Cortex of kidney (tissue), 1 donor: ENCODE measurements at places on chromosomes 6 and 20.

GRCh38 chr20:63225082-63225454 is 9.1 kb upstream of the YTHDF1 start:
- no peak for DNase-seq

GRCh38 chr6:121302882-121303281 is 31.4 kb downstream of the TBC1D32 start:
- no peak for DNase-seq

DNA sequence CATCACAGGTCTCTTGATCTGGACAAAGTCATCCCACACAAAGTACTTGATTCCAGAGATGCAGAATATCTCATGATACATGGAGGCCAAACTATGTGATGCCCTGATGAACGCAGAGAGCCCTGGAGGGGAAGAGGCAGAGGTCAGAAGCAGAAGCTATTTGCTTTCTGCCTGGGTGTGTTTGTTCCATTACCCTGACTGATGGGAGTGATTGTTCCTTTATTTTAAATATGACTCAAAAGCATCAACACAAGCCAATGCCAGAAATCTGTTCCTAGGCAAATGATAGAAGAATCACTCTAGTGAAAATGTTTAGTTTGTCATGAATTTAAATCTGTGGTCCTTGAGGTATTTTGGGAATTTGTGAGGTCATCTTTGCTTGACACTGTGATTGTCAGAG is 54.7 kb upstream of the GGTLC1 start:
- DNase-seq: no peak

DNA sequence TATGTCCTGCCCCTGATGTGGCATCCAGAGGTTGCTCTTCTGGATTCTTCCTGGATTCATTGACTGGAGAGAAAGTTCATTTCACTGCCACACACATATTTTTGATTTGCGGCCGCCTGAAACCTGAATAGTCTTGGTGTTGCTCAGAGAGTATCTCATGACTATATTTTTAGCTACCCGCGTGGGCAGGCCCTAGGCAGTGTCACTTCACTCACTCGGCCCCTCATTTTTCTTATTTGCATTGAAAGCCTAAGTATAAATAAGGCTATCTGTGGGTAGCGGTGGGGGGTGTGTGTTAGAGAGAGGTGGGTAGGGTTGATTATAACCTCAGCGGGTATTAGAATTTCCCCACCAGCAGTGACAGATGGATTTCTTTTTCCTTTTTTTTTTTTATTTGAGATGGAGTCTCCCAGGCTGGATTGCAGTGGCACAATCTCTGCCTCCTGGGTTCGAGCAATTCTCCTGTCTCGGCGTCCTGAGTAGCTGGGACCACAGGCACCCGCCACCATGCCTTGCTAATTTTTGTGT is 113.5 kb downstream of the JARID2 start:
- DNase-seq: no peak

- DNase-seq: no peak
These were observed 74.8 kb upstream of the SIRPA start for GRCh38 chr20:1820138-1821079.

DNA sequence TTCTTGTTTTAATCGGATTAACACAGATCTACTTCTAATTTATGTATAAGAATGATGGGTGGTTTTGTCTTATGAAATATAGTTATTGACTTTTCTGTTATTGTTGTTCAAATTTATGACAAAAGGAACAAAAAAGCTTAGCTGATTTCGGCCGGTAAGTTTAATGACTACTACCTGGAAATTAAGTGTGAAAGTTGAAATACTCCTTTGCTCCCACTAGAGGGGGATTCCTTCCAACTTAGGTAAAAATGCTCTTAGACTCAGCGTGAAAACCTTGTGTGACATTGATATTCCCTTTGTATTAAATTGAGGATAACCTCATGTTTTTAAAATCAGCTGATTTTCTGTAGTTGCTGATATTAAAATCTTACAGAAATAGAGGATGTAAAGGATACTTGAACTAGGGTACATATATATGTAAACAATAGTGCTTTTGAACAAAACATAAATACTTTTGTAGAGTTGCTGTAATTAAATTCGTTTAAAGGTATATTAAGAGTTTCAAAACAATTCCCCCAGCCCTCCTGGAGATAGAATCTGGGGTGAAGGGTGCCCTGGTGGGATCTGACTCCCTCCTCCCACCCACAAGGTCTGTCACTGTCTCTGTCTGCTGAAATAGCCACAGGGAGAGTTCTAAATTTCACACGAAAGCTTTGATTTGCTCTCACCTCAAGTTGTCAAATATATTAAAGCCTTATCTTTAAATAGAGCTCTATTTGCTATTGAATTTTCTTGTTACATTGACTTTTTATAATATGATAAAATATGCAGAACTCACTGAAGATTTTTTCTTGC is 257.5 kb downstream of the ARID1B start:
- no peak for DNase-seq

DNA sequence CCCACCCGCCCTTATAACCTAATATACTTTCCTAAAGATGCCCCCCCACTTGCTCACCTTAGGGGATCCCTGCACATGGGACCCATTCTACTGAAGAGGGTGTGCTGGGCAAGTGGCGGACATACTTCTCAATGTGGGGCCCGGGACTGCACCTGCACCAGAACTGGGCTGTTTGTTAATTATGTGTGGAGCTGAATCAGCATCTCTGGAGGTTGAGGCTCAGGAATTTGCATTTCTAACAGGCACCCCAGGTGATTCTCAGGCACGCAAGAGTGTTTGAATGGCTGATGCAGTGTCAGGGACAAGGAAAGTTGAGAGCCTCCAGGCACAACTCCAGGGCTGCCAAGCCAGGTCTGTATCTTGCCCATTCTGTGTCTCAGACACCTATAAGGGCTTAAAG is 8.9 kb upstream of the PTPRT start:
- no peak for DNase-seq

- DNase-seq: no peak
These were observed 4.0 kb downstream of the VARS1 start for GRCh38 chr6:31791324-31792089.

- DNase-seq: no peak
These were observed 10.7 kb downstream of the DLL1 start for GRCh38 chr6:170279977-170280688.

- no peak for DNase-seq
These were observed 370.5 kb upstream of the MMS22L start for GRCh38 chr6:97653517-97653916.

DNA sequence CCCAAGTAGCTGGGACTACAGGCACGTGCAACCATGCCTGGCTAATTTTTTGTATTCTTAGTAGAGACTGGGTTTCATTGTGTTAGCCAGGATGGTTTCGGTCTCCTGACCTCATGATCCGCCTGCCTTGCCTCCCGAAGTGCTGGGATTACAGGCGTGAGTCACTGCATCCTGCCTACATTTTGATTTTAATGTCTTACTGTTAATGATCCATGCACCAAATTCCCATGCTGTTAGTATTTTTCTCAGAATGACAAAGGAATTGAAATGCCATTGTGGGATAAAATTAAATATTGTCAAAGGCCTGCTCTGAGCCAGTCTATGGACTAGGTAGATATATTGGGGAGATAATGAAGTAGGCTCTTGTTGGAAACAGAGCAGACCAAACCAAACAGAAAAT is 28.2 kb downstream of the CBFA2T2 start:
- DNase-seq: no peak

DNA sequence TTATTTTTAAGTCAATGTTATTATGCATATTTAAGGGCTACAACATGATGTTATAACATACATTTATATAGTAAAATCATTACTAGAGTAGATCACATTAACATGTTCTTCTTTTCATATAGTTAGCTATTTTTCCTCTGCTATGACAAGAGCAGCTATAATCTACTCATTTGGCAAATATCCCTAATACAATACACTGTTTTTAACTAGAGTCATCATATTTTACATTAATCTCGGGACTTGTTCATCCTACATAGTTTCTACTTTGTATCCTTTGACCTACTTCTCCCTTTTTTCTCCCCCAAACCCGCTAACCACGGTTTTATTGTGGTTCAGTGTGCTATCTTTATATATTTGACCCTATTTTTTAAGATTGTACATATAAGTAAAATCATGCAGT is 249.0 kb downstream of the EPM2A start:
- DNase-seq: no peak

GRCh38 chr20:53945478-53945877 is 124.9 kb downstream of the BCAS1 start:
- DNase-seq: no peak

DNA sequence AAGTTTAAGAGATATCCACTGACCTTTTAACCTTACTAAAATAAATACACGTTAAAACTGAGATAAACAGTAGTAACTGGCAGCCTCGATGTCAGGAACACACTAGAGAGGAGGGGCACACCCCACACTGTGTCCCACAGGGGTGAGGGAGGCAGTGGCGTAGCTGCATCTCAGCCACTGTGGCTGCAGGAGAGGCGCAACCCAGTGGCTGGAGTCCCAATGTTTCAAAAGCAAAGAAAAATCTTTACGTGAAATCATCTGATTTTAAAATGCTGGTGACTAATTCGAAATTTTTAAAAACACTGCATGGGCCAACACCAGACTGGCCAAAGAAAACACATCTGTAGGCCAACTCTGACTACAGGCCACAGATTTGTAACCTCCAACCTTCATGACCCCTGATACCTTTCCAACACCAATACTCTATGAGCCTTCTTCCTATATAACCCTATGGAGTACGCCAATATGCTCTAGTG is 54.7 kb downstream of the TRAM2 start:
- no peak for DNase-seq

DNA sequence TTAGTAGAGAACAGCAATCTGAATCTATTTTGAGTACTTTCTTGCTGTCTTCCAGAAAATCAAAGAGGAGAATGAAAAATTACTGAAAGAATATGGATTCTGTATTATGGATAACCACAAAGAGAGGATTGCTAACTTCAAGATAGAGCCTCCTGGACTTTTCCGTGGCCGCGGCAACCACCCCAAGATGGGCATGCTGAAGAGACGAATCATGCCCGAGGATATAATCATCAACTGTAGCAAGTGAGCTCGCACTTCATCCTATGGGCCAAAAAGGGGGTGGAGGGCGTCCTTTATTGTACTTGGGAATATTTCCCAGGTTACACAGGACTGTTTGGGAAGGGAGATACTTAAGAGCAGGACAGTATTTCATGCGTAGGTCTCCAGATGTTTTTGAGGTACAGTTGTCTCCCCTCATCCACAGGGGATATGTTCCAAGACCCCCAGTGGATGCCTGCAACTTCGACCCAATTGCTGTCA is 37.3 kb upstream of the PLCG1 start:
- no peak for DNase-seq

DNA sequence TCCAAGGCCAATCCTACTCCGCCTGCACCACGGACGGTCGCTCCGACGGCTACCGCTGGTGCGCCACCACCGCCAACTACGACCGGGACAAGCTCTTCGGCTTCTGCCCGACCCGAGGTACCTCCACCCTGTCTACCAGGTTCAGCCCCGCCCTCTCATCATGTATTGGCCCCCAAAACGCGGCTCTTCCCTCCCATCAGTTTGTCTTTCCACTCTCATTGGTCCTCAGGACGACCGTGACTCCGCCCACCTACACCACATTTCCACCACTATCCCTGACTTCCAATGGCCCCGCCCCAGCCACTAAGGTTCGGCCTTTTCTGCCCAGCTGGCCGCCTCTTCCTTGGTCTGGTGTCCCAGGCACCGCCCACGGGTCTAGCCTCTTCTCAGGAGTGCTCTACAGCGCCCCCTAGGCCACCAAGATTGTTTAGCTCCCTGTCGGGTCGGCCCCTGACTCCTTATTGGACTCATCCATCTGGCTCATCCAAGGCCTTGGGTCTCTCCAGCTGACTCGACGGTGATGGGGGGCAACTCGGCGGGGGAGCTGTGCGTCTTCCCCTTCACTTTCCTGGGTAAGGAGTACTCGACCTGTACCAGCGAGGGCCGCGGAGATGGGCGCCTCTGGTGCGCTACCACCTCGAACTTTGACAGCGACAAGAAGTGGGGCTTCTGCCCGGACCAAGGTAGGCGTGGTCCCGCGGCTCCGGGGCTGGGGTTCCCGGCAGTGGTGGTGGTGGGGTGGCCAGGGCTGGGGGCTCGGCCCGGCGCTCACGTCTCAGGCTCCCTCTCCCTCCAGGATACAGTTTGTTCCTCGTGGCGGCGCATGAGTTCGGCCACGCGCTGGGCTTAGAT is 3.1 kb downstream of the MMP9 start:
- no peak for DNase-seq

DNA sequence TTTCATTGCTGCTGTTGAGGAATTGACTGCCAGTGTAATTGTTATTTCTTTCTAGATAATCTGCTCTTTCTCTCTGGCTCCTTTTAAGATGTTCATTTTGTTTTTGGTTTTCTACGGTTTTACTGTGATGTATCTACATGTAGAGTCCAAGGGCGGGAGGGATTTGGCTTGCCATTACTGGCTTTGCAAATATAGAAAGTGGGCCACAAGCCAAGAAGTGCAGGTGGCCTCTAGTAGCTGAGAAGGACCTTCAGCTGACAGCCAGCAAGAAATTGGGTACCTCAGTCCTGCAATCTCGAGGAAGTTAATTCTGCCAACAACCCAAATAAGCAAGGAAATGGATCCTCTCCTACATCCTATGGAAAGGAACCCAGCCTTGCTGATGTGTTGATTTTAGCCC is 42.8 kb upstream of the GLP1R start:
- no peak for DNase-seq

DNA sequence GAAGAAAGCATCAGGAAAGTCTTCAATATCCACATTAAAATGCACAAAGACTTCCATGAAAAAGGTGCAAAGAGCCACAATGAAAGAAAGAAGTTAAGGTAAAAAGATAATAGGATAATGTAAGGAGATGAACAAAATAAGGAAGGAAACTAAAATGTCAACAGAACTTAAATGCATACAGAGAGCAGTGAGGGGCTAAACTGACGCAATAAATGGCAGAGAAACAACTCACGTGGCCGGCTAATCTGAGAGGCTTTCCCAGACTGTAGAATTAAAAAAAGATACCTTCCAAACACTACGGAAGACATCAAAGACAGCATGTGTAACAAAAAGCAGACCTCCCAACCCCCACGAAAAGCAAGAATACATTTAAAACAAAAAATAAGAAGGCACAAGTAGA is 73.7 kb downstream of the GMDS start:
- DNase-seq: no peak

DNA sequence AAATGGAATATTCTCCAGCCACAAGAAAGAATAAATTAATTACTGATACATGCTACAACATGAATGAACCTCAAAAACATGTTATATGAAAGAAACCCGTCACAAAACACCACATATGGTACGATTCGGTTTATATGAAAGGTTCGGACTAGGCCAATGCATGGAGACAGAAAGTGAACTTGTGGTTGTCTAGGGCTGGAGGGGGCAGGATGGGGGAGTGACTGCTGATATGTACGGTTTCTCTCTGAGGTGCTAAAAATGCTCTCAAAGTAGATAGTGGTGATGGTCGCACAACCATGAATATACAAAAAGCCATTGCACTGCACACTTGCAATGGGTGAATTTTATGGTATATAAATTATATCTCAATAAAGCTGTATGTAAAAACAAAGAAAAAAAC is 18.3 kb downstream of the AGPAT4 start:
- no peak for DNase-seq
